M059J (cell line): ENCODE measurements at places on chromosomes 3 and 15.

DNA sequence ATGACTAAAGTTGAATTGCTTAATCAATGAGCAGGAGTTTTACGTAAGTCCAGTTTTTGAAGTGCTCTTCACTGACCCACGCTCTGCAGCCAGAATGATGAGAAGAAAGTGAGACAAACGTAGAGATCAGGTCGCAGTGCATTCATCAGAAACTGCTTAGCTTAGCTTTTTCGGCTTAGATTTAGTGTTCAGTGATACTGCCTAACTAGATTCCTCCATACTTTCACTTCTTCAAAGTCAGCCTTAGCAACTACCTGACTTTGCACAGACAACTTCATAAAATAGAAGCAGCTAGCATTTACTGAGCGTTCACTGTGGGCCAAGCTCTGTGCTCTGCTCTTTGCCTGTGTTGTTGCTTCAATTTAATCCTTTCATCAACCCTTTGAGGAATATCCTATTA, 116.1 kb downstream of the KCNH8 start:
- DNase-seq = no peak

- DNase-seq = no peak
Measured at GRCh38 chr3:113521981-113522380, 7.0 kb upstream of the SPICE1 start.

GRCh38 chr3:187263270-187263669, 28.3 kb downstream of the MASP1 start:
- DNase-seq = peak; percentile 68

DNA sequence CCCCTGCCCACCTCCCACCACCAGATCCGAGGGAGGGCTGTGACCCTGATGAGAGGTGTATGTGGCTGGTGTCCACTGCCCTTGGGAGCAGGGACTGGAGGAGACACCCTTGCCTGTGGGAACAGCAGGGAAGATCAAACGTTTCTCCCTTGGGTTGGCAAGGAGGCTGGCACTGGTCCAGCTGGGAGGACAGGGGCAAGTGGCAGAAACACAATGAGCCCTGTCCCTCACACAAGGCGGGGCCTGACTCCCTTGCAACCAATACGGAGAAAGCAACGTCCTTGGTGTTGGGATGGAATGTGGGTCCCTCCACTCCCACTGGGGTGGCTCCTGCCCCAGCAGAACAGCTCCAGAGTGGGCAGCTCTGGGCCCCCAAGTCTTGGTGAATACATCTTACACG, 5.2 kb downstream of the HYAL2 start:
- DNase-seq = no peak

DNA sequence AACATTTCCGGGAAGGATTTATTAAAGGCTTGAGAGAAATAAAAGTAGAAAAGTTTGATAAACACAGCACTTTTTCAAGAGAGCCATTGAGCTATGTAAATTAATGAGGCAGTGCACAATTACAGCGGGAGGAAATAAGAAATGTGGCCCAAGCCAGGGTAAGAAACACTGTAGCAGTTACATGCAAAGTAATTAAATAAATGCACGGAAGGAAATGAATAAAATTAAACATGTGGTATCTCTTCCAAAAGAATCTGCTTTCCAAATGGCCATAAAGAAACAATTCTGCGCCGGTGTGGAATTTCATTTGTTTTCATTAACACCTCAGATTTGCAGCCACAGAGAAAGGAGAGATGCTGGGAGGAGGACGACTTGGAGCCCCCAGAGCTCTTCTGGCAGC, 35.3 kb downstream of the ZPLD1 start:
- DNase-seq = no peak

DNA sequence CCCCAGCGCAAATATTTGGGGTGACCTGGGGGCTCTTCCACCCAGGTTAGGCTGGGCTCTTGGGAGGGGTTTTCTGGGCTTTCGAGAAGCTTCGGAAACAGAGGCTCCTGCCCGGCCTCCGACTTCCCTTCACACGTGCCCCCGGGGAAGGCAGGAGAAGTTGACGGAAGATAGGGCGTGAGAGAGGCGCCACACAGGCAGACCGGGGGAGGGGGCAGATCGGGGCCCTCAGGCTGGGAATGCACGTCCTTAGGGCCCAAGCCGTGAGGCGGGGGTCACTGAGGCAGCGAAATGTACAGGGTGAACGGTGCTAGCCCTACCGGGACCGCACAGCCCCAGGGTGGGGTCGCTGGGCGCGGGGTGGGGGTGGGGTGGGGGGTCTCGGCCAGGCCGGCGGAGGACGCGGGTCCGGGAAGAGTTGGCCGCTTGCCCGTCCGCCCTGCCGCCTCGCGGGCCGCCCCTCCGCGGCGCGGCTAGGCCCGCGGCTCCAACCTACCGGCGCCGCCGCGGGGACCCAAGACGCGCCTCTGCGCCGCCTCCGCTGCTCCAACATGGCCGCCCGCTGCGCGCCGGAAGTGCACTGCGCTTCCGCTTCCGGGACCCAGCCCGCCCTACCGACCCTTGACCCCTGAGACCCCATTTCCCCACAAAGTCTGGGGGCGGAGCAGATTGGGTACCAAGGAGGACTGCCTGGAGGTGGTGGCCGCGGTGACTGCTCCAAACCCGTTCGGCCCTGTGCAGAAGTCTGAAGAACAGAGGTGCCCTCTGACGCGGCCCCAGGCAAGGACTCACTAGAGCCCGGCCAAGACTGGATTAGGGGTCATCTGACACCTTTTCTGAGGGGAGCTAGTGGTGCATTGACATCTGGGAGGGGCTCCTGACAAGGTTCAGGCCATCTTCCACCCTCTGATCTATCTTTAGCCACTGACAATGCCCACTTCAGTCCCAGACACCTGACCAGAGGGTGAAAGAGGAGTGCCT, at the start of gene CCDC71:
Gene CCDC71 (minus strand): TSS at position 561 of the 981 bp plus-strand sequence. CDS start 2,123 bp downstream, outside the sequence.
- DNase-seq = peak; percentile 54

- DNase-seq = no peak
Measured at GRCh38 chr3:72587282-72587681, 261.0 kb downstream of the SHQ1 start.

DNA sequence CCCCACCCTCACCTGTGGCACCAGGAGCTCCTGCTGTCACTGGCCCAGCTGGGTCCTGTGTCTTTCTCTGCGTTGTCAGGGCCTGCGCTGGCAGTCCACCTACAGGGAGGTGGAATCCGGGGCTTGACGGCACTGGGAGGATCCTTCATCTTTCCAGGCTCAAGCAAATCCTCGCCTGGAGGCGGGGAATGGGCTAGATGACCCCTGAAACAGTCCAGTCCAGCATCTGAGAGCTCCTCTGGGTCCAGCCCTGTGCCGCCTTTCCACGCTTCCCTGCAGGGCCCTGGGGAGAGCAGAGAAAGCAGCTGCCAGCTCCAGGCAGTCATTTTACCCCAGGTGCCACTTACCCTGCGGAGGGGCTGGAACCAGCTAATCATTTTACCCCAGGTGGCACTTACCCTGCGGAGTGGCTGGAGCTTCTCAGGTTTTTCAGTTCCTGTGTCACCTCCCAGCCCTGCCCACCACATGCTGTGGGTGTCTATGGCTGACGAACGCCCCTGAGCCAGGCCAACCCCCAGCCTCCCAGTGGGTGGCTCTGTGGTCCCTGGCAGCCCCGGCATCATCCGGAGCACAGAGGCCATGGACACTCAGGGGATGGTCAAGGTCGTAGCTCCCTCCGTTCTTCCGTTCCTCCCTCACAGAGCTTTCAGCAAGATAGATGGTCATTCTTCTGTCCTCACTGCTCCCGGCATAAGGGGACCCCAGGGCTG, 17.9 kb upstream of the ADIPOQ start:
- no peak for DNase-seq

- no peak for DNase-seq
Measured at GRCh38 chr15:69015591-69015990, 1.1 kb downstream of the NOX5 start.

GRCh38 chr3:102896851-102897621, 462.2 kb downstream of the ZPLD1 start:
- DNase-seq = no peak

GRCh38 chr3:32120471-32120870, 14.1 kb downstream of the GPD1L start:
- DNase-seq = no peak

GRCh38 chr15:42198516-42198915, 9.6 kb downstream of the VPS39 start:
- no peak for DNase-seq

- DNase-seq = no peak
Measured at GRCh38 chr15:76991741-76992645, 2.9 kb upstream of the PSTPIP1 start.

- no peak for DNase-seq
Measured at GRCh38 chr3:22795917-22796316, 407.2 kb upstream of the UBE2E2 start.

DNA sequence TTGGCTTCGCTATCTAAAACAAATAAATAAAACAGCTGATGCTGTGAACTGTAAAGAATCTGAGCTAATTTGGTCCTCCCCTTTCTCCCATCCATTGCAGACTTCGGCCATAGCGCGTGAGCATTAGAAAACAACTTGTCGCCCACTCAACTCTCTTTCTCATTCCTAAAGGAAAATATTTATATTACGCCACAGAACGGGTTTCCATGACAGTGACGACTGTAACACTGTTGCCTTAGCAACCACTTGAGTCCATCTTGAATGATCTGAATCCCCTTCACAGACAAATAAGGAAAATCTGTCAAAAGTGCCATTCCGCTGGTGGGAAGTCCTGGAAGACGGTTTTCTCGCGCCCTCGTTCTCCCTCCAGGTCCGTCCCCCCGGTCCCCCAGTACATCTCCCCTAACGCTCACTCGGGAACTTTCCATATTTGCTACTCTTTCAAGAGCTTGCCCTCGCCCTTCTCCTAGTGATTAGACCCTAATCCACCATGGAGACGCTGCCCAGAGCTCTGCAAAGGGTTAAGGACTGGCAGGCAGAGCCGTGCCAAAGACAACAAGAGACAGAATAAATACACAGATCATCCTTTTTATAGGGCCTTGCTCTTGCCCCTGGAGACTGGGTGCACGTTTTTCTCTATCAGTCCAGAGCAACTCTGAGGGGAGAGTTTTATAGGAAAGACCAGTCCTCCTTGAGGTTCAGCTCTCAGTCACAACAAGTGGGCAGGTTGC, 50.5 kb downstream of the CRYGS start:
- DNase-seq = peak; percentile 14

GRCh38 chr3:195425849-195426248, 17.0 kb downstream of the ACAP2 start:
- no peak for DNase-seq

GRCh38 chr15:30997270-30997669, 5.8 kb upstream of the MTMR10 start:
- no peak for DNase-seq

- no peak for DNase-seq
Measured at GRCh38 chr15:54810031-54810430, 386.7 kb downstream of the RSL24D1 start.

DNA sequence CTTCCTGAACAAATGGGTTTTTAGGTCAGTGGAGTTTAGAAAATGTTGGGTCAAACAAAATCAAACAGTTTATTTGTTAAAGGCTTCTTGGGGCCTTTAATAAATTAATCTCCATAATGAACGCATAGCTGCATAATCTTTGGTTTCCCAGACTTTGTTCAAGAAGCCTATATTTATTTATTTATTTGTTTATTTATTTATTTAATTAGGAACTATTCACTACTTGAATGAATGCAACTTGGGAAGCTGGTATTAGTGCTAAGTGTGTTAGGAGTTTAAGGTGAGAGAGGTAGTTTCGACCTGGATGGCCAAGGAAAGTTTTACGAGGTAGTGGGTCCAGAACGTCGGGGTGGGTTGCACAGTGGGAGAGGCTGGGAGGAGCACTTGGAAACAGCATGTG, 281.9 kb upstream of the C2CD4B start:
- no peak for DNase-seq

GRCh38 chr15:48695827-48696573, 50.5 kb upstream of the FBN1 start:
- DNase-seq = no peak

GRCh38 chr3:197782230-197782629, 8.8 kb upstream of the LRCH3 start:
- DNase-seq = no peak

GRCh38 chr3:78978037-78978436, 789.8 kb downstream of the ROBO1 start:
- peak; percentile 11 for DNase-seq

DNA sequence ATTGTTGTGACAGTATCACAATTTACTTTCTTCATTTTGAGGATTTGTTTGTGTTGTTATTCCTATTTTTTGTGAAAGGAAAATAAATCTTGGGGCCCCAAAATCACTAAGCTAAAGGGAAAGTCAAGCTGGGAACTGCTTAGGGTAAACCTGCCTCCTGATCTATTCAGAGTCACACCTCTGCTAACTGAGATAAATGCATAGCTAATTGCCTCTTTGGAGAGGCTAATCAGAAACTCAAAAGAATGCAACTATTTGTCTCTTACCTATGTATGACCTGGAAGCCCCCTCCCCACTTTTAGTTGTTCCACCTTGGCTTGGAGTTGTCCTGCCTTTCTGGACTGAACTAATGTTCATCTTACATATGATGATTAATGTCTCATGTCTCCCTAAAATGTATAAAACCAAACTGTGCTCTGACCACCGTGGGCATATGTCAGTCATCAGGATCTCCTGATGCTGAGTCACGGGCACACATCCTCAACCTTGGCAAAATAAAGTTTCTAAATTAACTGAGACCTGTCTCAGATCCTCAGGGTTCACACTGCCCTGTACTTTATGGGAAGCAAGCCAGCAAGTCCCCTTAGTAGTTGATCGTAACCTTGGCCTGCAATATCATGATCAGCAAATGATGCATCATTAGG, 523.2 kb upstream of the GOLIM4 start:
- DNase-seq = no peak

DNA sequence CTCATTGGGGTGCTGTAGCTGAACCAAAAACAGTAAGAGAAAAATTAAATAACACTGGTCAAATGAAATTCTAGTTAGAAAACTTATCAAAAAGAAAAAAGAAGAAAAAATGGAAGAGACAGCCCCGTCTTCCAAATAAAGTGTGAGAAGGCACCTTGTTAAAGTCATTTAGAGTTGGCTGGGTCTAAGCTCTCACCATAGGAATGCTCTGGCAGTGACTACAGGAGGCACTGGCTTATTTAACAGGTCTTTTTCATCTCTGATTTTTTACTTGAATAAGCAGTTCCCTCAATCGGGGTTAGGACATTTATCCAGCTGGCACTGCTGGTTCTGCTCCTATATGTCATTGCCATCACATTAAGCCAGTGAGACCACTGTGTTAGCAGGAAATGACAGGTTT, 1.6 kb upstream of the ABI3BP start:
- no peak for DNase-seq

DNA sequence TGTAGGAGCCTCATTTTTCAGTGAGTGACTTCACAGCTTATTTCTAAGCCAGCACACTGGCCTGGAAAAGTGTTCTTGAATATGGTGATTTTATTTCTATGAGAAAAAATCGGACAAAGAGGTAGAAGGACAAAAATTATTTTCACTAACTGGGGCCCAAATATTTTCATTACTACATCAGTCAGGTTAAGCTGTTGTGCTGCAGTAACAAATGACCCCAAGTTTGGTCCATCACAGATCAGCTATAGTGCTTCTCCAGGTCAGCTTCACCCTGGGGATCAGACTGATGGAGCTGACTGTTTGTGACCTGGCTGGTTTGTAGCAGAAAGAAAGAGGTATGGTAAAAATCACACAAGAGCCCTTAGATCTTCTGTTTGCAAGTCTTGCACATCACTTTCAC, 97.9 kb upstream of the STT3B start:
- DNase-seq = no peak
